Regular cardiac myocyte (primary cell): ENCODE measurements at places on chromosomes 12 and 14. TPM values are rescaled to one million over a fixed set of nuclear protein-coding genes. Genes with fewer than 3 reads are reported as not detected.

The MYH6 gene
- not detected in 2 replicates for total RNA-seq

The KCNH3 gene
- total RNA-seq: under 0.01 and 0.28 TPM in 2 replicates

The FNTB gene
- total RNA-seq: 11.8 and 15.1 TPM in 2 replicates

The ARF6 gene
- total RNA-seq: 85.1 and 157 TPM in 2 replicates

The IGF1 gene
- under 0.01 and 0.56 TPM in 2 replicates for total RNA-seq

The PGF gene
- total RNA-seq: 14.0 and 17.8 TPM in 2 replicates

The TAS2R19 gene
- total RNA-seq: 2.1 and 7.3 TPM in 2 replicates

The UBE3B gene
- 43.4 and 46.4 TPM in 2 replicates for total RNA-seq

The UNG gene
- 23.1 and 24.5 TPM in 2 replicates for total RNA-seq
